ENCODE measurements at places on chromosomes 4 and X. TPM values are rescaled to one million over a fixed set of nuclear protein-coding genes. Genes with fewer than 3 reads are reported as not detected.

Gene S100P
- not detected for total RNA-seq

Gene HMGB2
- 66.8 TPM for total RNA-seq

Gene PI4K2B
- total RNA-seq = 21.4 TPM

Gene SPANXA2
- not detected for total RNA-seq

Gene ATOH1
- not detected for total RNA-seq

Gene MAGEE2
- total RNA-seq = not detected

Measured in dermis lymphatic vessel endothelial cell (primary cell).